ENCODE measurements at places on chromosomes 7 and 10.

DNA sequence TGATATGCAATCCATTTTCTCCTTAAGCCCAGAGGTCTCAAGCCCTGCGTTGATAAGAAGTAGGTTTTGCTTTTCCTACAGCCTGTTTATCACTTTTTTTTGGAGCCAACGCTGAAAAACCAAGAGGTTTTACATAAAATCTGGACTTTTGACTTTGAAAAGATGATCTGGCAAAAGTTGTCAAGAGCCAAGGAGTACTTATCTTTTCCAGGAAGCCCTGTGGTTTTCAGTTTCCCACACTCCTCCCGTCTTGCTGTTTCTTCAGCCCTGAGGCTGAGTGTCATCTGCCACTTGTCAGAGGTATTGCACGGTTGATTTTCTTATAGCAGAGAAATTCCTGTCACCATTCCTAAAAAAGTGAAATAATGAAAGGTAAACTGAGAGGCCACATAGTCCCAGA is 108.7 kb downstream of the TYW1 start:
- no peak for DNase-seq

- no peak for DNase-seq
Observed at GRCh38 chr7:98730326-98730725, 113.2 kb downstream of the NPTX2 start.

DNA sequence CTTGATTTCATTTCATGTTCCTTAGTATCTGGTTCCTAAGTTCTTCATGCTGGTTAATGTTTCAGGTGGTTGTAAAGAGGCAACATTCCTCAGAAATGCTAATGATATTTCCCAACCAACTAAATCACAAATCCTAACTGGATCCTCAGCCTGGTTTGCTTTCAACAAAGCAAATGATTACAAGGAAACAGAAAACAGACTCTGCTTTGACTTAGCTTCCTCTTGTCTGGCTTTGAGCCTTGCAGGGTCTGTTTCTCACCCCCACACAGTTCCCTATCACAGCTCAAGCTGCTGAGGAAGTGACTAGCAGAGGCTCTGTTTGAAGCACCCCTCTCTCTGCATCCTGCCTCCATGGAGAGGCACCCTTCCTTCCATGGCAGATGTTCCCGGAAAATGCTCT is 130.2 kb upstream of the CTTNBP2 start:
- DNase-seq, result no peak

DNA sequence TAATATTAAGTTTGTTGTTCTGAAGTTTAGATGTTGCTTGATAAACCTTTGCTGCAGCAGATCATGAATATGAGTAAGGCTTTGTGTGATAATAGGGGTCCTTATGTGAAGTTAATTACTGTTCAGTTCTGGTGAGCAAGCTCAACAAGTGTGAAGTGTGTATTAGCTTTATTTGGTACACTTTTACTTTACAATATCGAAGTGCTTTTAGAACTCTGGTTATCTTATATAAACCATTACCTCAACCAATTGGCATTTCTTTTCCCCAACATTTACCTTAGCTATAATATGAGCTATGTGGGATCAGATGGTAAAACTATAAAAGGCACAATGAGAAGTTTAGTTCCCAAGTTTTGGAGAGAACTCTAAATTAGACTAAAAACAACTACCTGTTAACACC is 127.6 kb downstream of the LCOR start:
- DNase-seq, result no peak

DNA sequence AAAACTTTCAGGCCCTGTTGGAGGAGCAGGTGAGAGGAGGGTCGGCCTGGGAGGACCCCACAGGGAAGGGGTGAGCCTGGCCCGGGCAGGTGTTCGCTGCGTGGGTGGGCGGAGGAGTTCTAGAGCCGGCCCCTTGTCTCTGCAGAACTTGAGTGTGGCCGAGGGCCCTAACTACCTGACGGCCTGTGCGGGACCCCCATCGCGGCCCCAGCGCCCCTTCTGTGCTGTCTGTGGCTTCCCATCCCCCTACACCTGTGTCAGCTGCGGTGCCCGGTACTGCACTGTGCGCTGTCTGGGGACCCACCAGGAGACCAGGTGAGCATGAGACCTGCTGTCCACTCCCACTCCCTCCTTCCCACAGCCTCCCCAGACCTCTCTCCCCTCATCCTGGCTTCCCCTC is 5.6 kb downstream of the ZNHIT1 start:
- DNase-seq, result no peak

DNA sequence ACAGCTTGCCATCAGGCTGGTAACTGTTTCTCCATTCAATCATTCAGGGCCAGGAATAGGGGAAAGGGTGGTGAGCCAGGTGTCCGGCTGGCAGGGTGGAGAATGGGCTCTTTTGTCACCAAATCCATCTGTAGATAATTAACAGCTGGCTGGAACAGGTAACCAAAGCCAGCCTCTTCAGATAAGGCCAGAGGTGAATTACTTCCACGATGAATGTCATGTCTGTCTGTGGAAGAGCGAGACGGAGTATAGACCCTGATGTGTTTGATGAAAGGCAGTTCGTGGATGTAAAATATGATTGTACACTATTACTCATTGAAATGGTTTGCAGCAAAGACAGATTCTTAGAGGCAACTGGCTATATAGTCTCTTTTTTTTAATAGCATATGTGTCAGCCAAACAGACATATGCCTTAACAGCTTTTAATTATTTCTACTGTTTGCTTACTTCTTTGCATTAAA is 149.8 kb downstream of the KLF6 start:
- DNase-seq, result no peak

DNA sequence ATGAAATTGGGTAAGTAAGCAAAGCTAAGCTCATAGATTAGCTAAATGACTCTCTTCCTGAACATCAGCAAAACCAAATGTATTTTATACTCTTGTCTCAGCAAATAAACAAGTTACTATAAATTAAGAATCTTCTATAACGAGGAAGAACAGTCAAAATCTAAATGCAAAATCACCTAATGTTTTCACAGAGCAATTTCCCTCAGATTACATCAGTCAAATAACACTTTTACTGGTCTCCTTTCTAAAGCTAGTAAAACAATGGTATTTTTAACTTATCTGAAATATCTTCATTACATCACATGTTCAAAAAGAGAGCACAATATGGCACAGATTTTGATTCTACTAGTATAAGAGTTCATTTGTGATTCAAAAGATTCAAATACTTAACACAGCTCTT is 16.5 kb upstream of the GPR22 start:
- no peak for DNase-seq

DNA sequence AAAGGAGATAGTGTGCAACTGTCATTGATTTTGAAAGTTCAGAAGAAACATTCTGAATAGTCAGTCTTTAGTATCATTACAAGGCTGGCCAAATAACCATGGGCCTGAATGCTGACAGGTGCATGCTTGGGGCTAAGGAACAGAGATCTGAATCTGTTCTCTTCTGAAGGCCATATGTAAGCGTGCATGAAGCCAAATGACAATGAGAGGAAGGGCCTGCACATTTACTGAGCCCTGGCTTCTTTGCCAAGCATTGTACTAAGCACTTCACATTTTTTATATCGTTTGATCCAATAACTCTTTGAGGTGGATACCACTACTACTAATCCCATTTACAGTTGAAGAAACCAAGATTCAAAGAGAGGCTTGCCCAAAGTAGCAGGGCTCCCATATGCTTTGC is 22.5 kb upstream of the TIAL1 start:
- no peak for DNase-seq

- peak; percentile 19 for DNase-seq
Observed at GRCh38 chr7:116683786-116684185, 11.8 kb downstream of the MET start.

- DNase-seq, result no peak
Observed at GRCh38 chr7:29626730-29627129, 63.1 kb downstream of the PRR15 start.

Measured in CD4-positive, alpha-beta T cell treated with Interleukin-15 for 1 hour (primary cell).